Thoracic aorta (tissue), 2 donors: ENCODE measurements at places on chromosomes 6 and 20.

DNA sequence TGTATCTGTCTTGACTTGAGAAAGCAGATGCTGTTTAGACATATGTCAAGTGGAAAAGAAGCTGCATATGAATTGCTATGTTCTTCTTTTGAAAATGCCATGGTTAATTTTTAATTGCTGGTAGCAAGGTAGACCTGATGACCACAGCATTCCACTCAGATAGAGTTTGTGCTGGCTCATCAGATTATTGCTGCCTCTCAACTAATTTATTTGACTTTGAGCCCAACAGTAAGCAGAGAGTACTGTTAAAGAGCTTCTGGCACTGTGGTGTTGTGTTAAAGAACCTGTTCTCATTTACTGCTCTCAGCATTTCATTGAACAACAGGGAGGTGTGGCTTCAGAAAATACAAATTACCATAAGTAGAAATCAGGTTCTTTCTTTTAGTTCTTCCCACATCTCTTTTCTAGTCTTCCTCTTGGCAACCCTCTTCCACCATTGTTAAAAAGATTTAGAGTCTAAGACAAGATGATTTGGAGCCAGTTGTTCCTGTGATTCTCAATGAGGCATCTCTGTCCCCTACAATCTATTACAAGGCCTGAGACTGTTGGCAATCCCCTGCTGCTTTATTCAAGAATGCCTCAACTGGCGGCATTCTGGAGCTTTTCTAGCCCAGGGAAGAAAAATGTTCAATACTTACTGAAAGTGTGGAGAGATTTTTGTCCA lies 967.6 kb upstream of the GJE1 start:
- DNase-seq = no peak
- no peaks in the 10 kb centered on the region for H3K4me1 ChIP-seq
- H3K27me3 ChIP-seq = no peaks in the 10 kb centered on the region
- no peak overlapping the region for H3K27ac ChIP-seq

DNA sequence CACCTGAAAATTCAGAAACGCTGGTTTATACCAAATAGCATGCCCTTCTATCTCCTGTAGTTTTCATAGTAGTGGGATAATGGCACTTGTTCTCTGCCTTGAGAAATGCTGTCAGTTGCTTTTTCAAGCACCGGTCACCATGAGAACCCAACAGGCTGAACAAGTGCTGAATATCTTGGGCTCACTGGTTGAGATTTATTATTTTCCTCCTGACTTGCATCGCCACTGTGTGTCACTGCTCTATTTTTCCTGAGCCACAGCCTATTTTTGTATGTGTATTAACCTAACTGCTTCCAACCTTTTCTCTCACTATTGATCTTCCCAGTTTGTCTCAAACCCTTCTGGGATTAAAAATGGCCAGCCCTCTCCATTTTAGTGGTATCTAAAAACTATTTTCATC lies 71.9 kb downstream of the OPN5 start:
- DNase-seq = no peak
- no peaks in the 10 kb centered on the region for H3K36me3 ChIP-seq
- no peaks in the 10 kb centered on the region for H3K27me3 ChIP-seq
- H3K4me3 ChIP-seq = no peak overlapping the region

- no peak overlapping the region for H3K4me3 ChIP-seq
- H3K27ac ChIP-seq = no peak overlapping the region
- no peaks in the 10 kb centered on the region for H3K36me3 ChIP-seq
- H3K4me1 ChIP-seq = peaks cover 2% of the 10 kb centered on the region
- no peak for DNase-seq
Observed at GRCh38 chr20:32674362-32674789, 635 bp upstream of the C20orf203 start.

DNA sequence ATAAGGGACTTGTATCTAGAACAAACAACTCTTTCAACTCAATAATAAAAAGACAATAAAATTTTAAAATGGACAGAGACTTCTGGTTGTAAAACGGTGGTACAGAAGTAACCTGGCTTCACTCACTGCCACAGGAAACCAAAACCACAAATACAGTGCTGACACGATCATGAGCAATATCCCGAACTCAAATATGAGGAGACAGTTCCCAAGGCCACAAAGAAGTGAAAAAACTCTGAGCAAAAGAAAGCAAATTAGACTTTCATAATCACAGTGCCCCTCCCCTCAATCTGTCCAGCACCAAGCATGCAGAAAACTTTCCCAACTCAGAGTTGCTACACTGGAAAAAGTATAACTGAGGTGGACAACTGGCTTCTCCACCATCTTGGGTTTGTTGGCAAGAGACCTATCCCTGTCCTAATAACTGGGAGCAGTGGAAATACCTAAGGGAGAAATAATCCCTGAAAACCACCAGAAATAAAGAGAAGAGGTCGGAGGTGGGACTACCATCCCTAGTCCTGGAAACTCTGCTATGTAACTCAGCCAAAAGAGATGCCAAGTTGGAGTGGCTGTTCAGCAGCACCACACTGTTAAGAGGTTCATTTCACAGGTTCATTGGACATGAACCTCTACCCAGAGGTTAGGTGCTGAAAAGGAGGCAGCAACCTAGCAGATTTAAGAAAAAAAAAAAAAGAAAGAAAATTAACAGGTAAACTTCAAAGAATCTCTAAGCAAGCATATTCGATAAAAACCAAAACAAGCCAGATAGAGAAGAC lies 55.5 kb downstream of the REV3L start:
- H3K27me3 ChIP-seq = no peaks in the 10 kb centered on the region
- DNase-seq = no peak
- H3K4me3 ChIP-seq = peak overlapping the region; percentile 17
- no peaks in the 10 kb centered on the region for H3K36me3 ChIP-seq
- no peak overlapping the region for H3K27ac ChIP-seq

GRCh38 chr20:35561268-35561667 lies 19.4 kb downstream of the ERGIC3 start:
- H3K36me3 ChIP-seq = peaks cover 14% of the 10 kb centered on the region
- H3K27me3 ChIP-seq = no peaks in the 10 kb centered on the region
- DNase-seq = no peak
- no peaks in the 10 kb centered on the region for H3K4me1 ChIP-seq
- H3K4me3 ChIP-seq = no peak overlapping the region

DNA sequence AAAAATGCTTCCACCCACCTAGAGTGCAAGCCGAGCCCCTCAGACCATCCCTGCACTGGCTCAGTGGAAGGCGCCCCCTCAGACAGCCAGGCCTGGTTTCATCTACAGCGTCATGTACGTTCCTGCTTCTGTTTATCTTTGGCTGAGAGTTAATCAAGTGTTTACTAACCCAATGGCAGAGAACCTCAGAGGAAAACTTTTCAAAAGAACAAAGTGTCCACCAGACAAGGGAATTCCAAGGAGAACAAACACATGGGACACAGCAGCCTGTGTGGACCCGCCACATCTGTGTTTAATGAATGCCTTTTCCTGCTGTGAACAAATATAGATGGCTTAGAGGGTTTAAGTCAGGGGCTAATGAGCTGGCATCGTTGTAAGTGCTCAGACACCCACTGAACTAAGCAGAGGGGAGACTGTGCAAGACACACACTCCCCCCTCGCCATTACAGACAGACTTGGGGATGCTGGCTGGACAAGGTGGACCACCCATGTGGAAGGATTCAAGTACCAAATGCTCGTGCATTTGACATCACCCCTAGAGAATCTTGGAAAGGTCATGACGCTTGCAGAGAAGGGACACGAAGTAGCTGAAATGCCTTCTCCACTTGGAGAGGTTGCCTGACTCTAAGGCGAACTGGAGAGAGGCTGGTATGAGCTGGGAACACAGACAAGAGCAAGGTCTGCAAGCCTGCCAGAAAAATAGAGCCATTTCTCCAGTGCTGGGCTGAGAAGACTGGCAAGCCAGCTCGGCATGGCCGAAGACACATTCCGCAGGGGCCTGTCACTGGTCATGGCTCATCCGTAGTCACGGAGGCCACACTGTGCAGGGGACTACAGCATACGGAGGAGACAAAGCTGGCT lies 53.5 kb upstream of the NXT1 start:
- H3K27me3 ChIP-seq = no peaks in the 10 kb centered on the region
- no peaks in the 10 kb centered on the region for H3K36me3 ChIP-seq

GRCh38 chr6:149948011-149948410 lies 6.2 kb downstream of the ULBP2 start:
- no peak for DNase-seq
- H3K4me1 ChIP-seq = no peaks in the 10 kb centered on the region
- H3K27ac ChIP-seq = no peak overlapping the region
- H3K36me3 ChIP-seq = no peaks in the 10 kb centered on the region
- H3K4me3 ChIP-seq = no peak overlapping the region

DNA sequence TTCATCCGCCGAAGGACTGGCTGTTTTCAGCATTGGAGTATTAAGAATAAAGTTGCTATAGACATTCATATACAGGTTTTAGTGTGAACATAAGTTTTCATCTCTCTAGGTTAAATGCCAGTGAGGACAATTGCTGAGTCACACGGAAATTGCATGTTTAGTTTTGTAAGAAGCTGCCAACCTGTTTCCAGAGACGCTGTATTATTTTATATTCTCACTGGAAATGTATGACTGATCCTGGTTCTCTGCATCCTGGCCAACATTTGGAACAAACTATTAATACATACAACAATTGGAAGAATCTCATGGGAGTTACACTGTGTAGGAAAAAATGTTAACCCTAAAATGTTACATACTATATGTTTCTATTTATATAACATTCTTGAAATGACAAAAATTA lies 16.7 kb upstream of the TGM6 start:
- DNase-seq = no peak
- no peaks in the 10 kb centered on the region for H3K36me3 ChIP-seq
- H3K4me1 ChIP-seq = no peaks in the 10 kb centered on the region
- H3K4me3 ChIP-seq = no peak overlapping the region

GRCh38 chr6:8688821-8689220 lies 253.5 kb upstream of the SLC35B3 start:
- DNase-seq = no peak
- no peak overlapping the region for H3K4me3 ChIP-seq
- H3K4me1 ChIP-seq = no peaks in the 10 kb centered on the region
- no peaks in the 10 kb centered on the region for H3K36me3 ChIP-seq

DNA sequence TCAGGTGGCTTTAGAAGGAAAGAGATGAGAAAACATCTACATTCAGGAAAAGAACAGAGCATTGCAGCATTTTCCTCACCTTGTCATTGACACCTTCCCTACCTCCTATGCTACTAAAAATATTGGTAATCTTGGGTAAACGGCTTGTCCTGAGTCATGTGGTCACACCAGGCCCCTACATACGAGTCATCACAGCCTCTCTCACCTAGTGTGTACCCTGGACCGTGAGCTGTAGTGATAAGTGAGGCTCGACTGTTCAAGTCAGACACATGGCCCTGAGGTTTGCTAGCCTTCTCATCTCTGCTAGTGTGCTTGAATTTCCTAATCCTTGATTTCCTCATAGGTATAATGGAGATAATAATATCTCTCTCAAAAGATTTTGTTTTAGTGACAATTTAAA lies 29.6 kb upstream of the TMEM244 start:
- DNase-seq = no peak
- no peak overlapping the region for H3K27ac ChIP-seq
- no peaks in the 10 kb centered on the region for H3K36me3 ChIP-seq
- H3K4me1 ChIP-seq = no peaks in the 10 kb centered on the region

DNA sequence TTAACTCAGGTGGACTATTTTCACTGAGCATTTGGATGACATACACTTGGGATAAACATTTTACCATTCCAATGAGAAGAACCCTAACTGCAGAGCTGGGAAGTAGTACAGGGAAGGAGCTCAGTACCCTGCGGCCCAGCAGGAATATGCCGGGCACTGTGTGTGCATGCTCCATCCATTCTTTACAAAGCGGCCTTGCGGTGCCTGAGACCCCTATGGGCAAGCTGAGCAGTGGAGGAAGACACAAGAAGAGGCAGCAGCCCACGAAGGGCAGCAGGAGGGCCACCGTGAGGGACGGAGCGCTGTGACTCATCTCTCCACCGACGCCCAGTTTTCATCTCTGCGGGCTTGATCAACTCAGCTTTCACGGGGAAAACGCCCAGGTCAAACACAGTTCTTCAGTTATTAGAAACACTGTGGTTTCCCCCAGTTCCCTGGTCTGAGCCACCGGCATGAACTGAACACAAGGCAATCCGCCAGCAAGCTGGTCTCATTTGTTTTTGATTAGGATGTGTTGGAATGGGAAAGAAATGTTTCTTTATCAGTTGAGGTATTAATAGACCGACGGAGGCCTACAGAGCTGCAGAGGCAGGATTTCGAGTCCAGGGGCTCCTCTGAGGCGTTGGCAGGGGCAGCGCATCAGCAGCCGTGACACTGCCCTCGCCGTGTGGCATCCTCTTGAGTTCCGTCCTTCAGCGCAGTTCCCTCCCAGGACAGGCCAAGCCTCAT lies 44.9 kb downstream of the IRF4 start:
- no peaks in the 10 kb centered on the region for H3K36me3 ChIP-seq
- no peaks in the 10 kb centered on the region for H3K27me3 ChIP-seq
- DNase-seq = no peak
- H3K4me3 ChIP-seq = no peak overlapping the region
- no peak overlapping the region for H3K27ac ChIP-seq

- no peak within 1 kb of the TSS for H3K27ac ChIP-seq
- no peaks in the 10 kb centered on the region for H3K36me3 ChIP-seq
- no peaks in the 10 kb centered on the region for H3K27me3 ChIP-seq
- H3K4me1 ChIP-seq = no peaks in the 10 kb centered on the region
- peak within 1 kb of the TSS; percentile 90 for H3K4me3 ChIP-seq
Observed at GRCh38 chr6:46170357-46171289, at the start of gene ENPP5. Gene ENPP5, minus strand, starts transcription at chr6:46170980. Its CDS starts 2,718 bp downstream, at chr6:46168262.

GRCh38 chr6:168307695-168308021 lies 11.9 kb downstream of the DACT2 start:
- H3K27me3 ChIP-seq = no peaks in the 10 kb centered on the region
- no peak for DNase-seq
- H3K4me1 ChIP-seq = no peaks in the 10 kb centered on the region
- no peak overlapping the region for H3K27ac ChIP-seq

DNA sequence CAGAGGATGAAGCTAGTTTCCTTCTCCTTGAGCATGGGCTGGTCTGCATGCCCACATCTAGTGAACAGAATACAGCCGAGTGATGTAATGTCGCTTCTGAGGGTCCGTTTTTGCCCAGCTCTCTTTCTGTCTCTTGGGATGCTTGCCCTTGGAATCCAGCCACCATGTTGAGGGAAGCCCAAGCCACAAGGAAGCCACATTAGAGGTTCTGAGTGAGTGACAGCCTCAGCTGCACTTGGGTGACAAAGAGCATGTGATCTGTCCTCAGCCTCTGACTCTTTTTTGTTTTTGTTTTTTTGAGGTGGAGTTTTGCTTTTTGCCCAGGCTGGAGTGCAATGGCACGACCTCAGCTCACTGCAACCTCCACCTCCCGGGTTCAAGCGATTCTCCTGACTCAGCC lies 100.6 kb upstream of the SALL4 start:
- no peak for DNase-seq
- H3K4me3 ChIP-seq = no peak overlapping the region

DNA sequence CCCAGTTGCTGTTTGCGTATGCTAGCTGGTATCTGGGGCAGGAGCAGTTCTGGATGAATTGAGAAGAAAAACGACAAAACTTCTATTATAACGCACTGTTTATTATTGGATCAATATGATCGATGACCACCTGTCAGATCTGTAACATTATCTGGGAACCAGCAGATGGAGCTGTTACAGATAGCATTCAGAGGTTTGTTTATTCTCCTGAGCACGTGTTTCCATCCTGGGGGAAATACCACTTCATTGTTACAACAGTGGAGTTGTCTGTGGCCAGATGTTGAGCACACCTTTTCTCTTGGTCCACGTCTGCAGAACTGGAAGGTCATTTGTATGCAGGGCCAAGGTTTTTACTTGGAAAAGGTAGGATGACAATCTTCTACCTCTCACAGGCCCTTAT lies 16.0 kb upstream of the NKX2-2 start:
- no peak for DNase-seq
- no peaks in the 10 kb centered on the region for H3K36me3 ChIP-seq
- no peak overlapping the region for H3K4me3 ChIP-seq
- no peaks in the 10 kb centered on the region for H3K4me1 ChIP-seq
- no peaks in the 10 kb centered on the region for H3K27me3 ChIP-seq

GRCh38 chr6:8110117-8110721 lies 7.9 kb upstream of the EEF1E1 start:
- H3K27ac ChIP-seq = no peak overlapping the region
- H3K4me1 ChIP-seq = no peaks in the 10 kb centered on the region
- no peak for DNase-seq
- no peak overlapping the region for H3K4me3 ChIP-seq
